ENCODE measurements at places on chromosomes 16 and 17.

GRCh38 chr17:58005031-58005727 is 1.9 kb downstream of the SRSF1 start:
- no peak for DNase-seq

DNA sequence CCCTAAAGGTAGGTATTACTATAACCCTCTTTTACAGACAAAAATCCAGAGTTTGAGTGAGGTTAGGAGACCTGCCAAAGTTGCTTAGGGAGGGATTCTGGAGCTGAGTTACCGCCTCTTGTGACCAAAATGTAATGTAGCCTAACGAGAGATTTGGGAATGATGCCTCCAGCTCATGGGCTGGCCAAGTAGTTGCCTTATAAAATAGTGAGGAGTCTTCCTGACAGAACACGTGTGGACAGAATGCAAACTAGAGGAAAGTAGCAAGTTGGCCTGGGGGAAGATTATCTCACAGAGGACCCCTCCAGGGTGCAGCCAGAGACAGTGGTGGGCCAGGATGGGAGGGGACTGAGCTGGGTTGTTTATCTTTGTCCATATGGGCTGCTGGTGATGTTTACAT is 543.7 kb upstream of the CDH11 start:
- DNase-seq: no peak

GRCh38 chr16:77067900-77068299 is 123.1 kb upstream of the MON1B start:
- no peak for DNase-seq

GRCh38 chr17:63579633-63580032 is 21.1 kb upstream of the TACO1 start:
- no peak for DNase-seq

DNA sequence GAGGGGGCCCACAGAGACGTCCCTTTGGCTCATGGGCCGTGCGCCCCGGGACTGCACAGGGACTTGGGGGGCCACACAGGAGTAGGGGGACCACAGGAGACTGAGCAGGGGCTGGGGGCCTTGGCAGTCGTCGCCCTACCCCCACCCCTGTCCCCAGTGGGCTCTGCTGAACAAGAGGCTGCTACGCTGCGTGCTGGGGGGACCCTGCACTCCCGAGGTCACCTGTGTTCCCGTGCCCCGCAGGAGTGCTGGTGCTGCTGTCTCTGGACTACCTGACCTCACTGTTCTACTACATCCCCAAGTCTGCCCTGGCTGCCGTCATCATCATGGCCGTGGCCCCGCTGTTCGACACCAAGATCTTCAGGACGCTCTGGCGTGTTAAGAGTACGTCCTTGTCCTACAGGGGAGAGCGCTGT is 14.4 kb upstream of the RNF213 start:
- no peak for DNase-seq

GRCh38 chr16:68111379-68111778 is 26.2 kb downstream of the NFATC3 start:
- no peak for DNase-seq

- no peak for DNase-seq
Observed at GRCh38 chr16:68992521-68992920, 112.9 kb upstream of the HAS3 start.

DNA sequence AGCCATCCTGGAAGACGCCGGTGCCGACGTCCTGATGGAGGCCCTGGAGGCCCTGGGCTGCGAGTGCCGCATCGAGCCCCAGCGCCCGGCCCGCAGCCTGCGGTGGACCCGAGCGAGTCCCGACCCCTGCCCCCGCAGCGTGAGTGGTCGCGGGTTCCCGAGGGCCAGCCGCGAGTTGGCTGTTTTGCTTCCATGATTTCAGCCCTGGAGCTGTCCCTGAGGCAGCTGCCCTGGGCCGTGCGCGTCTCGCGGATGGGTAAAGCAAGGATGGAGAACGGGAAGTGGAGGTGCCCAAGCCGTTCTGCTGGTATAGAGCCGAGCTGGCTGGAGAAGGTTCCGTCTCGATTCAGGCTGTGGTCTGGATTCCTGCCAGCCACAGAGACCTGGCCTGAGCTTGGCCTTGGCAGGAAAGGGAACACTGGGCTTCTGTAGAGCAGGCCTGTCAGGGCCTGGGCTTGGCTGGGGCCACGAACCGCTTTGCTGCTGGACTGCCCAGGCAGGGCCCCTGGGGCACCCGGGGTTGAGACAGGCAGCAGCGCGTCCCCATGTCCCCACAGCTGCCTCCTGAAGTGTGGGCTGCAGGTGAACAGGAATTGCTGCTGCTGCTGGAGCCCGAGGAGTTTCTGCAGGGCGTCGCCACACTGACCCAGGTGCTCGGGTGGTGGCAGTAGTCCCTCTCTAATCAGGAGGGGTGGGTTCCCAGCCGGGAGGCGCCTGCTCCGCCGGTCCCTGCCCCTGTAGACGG is 941 bp upstream of the MRPS34 start:
- DNase-seq: no peak

DNA sequence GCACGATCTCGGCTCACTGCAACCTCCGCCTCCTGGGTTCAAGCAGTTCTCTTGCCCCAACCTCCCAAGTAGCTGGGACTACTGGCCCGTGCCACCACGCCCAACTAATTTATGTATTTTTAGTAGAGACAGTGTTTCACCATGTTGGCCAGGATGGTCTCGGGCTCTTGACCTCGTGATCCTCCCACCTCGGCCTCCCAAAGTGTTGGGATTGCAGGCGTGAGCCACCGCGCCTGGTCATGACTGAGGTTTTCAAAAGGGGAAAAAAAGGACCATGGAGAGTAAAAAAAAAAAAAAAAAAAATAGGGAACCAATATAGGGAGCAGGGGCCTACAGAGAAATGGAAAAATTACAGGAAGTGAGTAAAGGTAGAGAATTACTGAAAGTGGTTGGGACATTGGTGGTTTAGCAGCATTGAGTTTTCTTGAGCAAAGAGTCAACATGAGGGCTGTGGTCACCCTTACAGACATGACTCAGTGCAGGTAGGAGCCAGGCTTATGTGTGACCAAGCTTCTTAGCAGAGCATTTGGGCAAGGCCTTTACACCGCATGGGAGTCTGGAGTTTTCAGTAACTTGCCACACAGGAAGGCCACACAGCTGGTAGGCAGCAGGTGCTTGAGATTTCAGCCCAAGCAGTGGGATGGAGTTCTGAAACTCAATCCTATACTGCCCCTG is 447.3 kb downstream of the HS3ST3B1 start:
- DNase-seq: no peak

DNA sequence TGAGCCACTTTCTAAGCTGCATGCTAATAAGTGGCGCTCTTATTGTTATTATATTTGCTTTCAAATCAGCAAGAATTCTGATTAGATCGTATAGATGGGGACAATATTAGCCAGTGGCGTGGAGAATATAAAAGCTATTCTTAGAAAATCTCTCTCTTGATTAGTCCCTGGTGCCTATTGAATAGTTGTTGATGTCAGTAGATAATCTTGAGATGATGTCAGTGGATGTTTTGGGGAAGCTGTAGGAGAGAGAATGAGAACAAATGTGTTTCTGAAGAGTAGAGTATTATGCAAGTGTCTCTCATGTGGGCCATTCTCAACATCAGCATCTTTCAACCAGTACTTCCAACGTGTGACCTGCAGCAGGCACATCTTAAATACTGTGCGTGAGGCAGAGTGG is 445.7 kb downstream of the GRIN2A start:
- DNase-seq: no peak

GRCh38 chr16:55001931-55002330 is 71.3 kb downstream of the IRX5 start:
- DNase-seq: no peak

GRCh38 chr16:8868416-8869211 is at the start of gene CARHSP1:
TSS of gene CARHSP1 (minus strand) at chr16:8869006. CDS start at chr16:8859328, 9,678 bp downstream.
- DNase-seq: peak; percentile 88

DNA sequence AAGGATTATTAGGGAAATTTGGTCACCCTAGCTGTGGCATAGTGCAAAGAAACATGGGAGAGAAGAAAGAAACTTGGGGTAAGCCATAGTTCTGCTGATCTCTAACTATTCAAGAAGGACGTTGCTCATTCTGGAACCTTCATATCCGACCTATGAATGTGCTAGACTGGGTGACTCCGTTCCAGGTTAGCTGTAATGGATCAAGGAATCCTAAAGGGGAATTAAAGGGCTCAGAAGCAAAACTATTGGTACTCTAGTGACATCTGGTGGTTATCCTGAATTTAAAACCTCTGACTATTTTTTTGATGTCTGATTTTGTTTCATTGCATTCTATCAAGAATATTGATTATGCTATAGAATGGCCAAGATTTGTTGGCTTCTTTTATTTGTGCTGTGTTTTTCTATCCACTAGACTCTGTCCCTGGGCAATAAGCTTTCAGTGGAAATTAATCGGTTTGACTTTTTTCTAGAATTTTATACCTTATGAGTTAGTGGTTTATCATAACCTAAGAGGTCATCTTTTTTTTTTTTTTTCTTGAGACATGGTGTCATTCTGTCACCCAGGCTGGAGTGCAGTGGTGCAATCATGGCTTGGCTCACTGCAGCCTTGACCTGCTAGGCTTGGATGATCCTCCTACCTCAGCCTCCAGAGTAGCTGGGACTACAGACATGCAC is 19.5 kb downstream of the PCTP start:
- peak; percentile 75 for DNase-seq

- DNase-seq: no peak
Observed at GRCh38 chr17:72382971-72383722, 262.3 kb downstream of the SOX9 start.

DNA sequence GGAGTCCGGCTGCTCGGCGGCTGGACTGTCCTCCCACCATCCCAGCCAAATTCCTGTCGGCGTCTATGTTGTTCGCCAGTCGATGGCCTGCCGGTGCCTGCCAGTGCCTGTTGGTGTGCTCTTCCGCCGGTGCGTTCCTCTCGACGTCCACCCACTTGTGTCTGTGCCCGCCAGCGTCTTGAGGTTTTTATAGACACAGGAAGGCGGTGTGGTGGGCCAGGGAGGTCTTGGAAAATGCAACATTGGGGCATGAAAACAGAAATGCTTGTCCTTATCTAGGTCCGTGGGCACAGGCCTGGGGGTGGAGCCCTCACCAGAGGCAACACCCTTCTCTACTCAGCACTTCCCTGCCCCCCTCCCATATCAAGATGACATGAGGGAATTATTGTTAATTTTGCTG is 167.8 kb downstream of the IRF8 start:
- no peak for DNase-seq

GRCh38 chr16:53549970-53550690 is 47.1 kb upstream of the AKTIP start:
- peak; percentile 79 for DNase-seq

DNA sequence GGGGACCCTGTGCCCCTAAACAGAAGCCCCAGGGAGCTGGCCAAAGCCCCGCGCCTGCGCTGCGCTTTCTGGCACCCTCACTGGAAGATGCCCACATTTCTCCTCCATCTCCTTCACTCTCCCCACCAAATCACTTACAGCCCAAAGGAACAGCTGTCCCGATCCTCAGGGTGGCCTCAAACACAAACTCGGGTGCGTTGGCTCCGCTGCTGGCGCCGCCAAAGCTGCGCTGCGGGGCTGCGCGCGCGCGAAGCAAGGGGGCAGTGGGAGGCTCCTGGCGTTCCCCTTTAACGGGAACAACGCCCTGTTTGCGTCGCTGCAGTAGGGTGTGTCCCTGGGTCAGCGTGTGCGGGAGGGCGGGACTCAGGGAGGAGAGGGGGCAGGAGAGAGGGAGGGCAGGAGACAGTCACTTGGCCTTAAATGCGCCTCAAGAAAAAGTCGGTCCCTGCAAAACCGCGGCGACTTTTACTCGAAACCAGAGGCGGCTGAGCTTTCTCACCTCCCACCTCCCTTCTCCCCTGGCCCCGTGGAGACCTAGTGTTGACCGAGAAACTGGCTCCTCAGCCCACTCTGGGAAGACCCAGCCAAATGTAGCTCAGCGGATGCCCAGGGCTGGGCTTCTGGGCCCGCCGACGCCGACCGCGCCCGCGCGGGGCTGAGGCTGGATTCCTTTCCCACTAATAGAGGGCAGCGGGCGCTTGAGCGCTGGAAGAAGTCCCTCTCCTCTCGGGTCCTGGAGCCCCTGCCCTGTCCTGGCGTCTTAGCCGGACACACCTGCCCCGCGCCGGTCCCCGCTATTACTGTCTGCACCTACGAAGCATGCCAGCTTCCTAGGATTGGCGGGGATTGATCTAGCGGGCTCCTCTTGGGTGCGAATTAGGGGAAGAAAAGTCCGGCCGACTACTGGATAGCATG is 2.6 kb downstream of the PMP22 start:
- no peak for DNase-seq

GRCh38 chr17:79792984-79793923 is 3.6 kb downstream of the CBX8 start:
- no peak for DNase-seq

DNA sequence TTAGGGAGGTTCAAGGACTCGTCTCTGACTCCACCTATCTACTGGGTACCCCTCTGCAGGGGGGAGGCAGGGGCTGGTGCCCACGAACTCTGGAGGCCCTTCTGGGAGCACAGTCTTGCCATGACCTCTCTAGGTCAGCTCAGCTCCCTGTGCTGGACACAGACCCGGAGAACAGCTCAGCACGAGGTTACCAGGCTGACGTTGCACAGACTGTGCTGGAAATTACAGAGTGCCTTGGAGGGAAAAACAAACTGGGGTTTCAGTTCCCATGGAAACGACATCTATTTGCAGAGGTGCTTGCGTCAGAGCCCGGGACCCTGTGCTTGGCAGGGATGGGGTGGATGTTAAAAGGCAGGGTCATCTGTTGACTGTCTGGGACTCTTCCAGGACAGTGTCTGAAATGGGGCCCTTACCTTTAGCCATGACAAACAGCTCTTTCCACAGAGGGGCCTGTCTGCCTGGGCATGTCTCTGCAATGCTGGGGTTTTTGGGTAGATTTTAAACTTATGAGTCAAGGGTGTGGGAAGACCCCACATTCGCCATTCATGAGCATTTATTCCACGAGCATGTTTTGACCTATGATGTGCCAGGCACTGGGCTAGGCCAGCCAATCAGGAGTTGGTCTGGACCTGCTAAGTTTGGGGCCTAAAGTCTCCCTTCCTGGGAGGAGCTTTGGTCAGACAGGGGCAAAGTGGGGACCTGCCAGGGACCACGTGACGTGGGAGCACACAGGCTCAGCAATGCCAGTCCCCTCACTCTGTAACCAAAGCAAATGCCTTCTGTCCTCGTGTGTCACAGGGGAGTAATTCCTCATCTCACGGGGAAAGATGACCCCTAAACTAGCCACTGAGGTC is 22.5 kb downstream of the CCR7 start:
- DNase-seq: no peak

DNA sequence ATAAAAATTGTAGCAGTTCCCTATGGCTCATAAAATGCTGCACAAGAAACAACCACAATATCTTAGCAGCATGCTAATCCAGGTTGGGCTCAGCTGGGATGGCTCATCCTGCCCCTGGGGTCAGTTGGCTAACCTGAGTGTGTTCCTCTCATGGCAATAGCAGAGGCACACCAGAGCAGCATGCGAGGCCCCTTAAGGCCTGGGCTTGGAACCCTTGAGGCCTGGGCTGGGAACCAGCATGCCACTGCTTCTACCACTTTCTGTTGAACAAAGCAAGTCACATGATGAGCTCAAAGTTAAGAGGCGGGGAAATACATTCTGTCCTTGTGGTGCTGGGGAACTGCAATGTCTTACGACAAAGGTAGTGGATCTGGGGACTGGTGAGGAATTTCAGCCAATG is 154.4 kb upstream of the FOXF1 start:
- DNase-seq: no peak

GRCh38 chr17:77493238-77493820 is 352.6 kb downstream of the SEC14L1 start:
- no peak for DNase-seq

- DNase-seq: no peak
Observed at GRCh38 chr16:53829186-53829747, 125.3 kb downstream of the FTO start.

Measured in NCI-H1092 treated with DMSO at 0.1 percent for 48 hours (cell line).